MG63 (cell line): ENCODE measurements at places on chromosomes 16 and 17. TPM values are rescaled to one million over a fixed set of nuclear protein-coding genes. Genes with fewer than 3 reads are reported as not detected.
A peak's percentile ranks its signal among the peaks of the same experiment; 100 is the strongest.

DNA sequence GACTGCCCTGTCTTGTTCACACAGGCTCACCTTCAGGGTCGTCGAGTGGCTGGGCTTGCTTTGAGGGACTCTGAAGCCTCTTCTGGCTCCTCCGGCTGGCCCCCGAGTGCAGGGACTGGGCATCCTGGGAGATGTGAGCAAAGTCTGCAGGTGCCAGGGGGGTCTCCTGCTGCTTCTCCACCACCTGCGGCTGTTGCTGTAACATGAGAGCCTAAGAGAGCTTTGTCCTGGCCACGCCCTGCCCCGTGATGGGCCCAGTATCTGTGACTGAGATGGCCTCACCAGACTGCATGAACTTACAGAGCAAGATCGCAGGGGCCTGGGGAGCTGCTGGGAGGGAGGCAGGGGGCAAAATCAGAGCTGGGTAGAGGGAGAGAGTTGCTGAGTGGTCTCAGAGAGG, 12.5 kb downstream of the ERN2 start:
- no peak for DNase-seq

- DNase-seq = no peak
Observed at GRCh38 chr17:32609884-32610650, 123.3 kb downstream of the CDK5R1 start.

The DNAH17 gene
- not detected in 2 replicates for total RNA-seq

DNA sequence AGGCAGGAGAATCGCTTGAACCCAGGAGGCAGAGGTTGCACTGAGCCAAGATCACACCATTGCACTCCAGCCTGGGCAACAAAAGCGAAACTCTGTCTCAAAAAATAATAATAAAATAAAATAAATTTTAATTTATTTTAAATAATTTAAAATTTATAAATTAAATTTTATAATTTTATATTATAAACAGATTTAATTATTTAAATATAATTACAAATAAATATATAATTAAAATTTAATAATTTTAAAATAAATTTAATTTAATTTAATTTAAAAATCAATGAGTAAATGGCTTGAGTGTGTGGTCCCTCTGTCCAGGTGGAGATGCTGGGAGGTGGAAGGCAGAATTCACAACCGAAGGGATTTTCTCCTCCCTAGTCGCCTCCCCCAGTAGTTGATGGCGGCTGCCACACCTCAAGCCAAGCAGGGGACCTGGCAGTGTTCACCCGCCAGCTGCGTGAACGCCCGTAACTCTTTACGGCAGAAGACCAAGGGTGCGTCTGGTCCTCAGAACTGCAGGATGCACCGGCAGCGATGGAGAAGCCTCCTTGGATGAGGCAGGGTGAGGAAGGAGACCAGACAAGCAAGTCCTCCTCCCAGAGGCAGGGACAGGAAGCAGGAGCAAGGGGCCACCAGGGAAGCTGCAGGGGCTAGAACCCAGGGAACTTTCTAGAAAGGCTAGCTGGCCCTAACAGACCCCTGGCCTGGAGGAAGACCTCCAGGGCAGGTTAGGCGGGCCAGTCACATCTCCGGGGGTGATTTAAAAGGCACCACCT, 22.9 kb upstream of the KRT17 start:
- no peak for DNase-seq

GRCh38 chr17:30958187-30958586, 12.7 kb upstream of the RNF135 start:
- no peak for DNase-seq

DNA sequence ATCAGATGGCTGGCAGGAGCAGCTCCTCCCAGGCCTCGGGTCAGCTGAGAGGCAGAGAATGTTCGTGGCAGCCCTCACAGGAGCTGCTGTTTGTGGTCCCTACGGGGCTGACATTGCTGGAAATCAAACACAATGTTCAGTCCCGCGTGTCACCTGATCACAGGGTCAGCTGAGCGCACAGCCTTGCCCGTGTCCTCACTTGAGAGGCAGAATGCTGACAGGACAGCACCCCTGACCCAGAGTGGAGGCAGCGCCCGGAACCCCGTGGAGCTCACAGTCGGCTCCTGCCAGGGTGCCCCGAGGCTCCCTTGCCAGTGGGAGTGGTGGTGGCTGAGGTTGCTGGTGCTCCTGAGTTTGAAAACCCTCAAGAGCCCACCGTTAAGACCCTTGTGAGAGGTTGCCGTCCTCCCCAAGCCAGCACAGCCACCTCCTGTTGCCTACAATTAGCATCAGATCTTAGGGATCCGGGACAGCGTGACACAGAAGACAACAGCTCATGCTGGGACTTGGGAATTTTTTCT, 3.6 kb upstream of the CHMP6 start:
- DNase-seq = no peak

The CCDC144A gene
- total RNA-seq = 0.02 and 0.26 TPM in 2 replicates

The RILP gene
- 4.6 TPM in 1 of 2 replicates, not detected in the other for total RNA-seq

- DNase-seq = no peak
Observed at GRCh38 chr17:2863204-2863603, 67.0 kb downstream of the RAP1GAP2 start.

The ACSM5 gene
- total RNA-seq = 0.20 and 1.2 TPM in 2 replicates

The CNGB1 gene
- total RNA-seq = not detected in 2 replicates

DNA sequence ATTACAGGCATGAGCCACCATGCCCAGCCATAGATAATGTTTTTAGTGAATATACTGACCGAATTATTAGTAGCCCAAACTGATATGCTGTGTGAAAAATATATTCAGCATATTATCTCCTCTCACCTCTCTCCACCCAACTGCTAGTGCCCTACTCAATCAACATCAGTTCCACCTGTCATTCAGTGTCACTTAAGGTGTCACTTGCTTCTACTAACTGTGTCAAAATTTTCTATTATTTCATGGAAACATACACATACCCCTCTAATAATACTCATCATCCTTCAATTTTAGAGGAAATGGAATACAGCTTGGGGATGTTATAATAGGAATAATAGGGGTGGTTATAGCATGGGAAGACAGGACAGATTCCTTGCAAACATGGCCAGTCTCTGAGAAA, 12.6 kb downstream of the EFCAB3 start:
- no peak for DNase-seq

The GNAO1 gene
- 0.92 and 2.6 TPM in 2 replicates for total RNA-seq

DNA sequence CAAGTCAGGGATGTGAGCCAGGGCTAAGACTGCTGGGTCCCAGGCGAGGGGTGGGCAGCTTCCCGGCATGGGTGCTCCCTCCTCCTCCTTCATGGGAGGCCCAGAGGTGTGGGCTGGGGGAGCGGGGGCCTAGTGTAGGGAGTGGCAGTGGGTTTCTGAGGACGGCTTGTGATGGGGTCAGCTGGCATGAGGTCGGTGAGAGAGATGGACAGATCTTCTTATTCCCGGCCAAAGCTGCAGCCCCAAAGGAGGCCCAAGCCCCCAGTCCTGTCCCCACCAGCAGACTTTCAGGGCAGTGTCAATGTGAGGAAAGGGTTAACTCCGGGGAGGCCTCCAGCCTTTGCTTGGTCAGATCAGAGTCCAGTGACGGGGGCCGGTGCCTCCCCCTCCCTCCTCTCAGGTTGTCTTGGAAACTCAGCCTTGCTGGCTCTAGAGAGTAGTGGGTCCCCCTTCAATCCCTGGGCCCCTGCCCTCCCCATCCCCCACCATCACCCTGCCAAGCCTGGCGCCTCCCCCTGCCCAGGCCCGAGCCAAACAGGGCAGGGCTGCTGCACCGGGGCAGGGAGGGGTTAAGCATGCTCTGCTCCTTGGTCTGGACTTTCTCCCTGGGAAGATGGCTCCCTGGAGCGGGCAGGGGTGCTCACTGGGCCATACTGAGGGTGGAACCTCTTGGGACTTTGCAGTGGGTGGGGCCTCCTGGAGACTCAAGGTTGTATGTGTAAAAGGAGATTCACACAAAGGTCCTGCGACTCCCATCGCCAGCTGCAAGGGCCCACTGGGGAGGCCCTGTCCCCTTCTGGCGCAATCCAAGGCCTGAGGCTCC, 12.4 kb downstream of the NAT9 start:
- no peak for DNase-seq

The DPEP3 gene
- not detected in 2 replicates for total RNA-seq

The SGSH gene
- total RNA-seq = 18.7 and 23.6 TPM in 2 replicates

DNA sequence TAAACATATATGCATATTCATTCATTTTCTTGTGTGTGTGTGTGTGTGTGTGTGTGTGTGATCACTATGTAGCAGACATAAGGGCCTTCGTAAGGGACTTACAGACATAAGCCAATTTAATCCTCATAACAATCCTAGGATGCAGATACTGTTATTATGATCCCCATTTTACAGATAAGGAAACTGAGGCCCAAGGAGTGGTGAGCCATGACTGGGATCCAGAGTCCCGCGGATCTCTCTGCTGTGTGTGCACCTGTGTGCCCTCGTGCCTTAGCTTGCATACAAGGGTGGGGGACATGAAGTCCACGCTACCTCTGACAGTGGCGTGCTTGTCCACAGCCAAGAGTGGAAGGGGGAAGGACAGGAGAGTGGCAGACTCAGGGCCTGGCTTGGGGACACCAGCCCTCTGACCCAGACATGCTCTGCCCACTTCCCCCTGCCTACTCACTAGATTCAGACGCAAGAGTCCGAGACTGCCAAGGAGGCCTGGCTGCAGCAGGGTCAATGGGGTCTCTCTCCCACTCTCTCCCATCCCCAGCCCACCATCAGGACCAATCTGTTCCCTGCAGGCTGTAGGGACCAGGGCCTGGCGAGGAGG, 9.8 kb upstream of the SMTNL2 start:
- no peak for DNase-seq

DNA sequence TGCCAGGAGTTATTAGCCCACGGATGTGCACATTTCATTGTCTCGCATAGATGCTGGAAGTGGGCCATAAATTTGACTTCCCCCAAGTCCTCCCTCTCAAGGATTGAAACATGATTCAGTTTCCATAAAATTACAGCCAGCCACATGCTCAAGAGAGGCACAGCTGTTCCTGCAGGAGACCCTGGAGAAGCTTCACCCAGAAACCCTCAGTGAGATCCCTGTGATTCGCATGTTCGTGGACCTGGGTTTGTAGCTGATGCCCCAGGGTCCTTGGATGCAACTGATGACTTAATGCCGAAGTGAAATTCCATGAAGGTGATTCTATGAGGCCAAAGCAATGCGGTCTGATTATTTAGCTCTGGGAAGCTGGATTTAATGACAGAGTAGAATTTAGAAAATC, 24.7 kb upstream of the AQP8 start:
- peak; percentile 31 for DNase-seq

The ANKRD40CL gene
- not detected in 2 replicates for total RNA-seq

The PDF gene
- 9.1 and 28.5 TPM in 2 replicates for total RNA-seq

DNA sequence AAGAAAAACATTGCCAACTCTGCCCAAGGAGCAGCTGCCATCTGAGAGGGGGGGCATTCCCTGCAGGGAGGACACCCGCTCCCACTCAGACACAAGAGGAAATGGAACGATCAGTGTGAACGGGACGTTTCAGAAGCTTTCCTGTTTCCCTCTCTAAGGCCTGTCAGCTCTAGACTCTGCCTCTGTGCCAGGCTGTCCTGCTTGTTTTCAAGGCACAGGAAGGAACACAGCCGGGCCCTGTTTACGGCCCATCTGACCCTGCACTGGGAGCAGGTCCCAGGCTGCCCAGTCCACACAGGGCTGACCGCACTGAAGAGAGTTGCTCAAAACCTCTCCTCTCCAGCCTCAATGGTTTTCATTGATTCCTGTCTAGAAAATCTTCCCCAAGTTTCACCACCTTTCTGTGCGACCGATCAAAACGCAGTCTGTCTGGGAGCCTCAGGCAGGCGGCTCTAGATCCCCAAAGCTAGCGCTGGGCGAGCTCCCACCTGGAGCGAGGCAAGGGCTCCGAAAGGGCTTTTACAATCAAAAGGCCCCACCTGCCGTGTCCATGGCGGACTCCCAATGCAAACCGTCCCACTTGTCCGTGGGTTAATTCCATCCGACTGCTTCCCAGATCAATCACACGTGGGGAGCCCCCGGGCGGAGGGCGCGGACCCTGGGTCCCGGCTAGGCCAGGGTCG, 1.5 kb downstream of the PIEZO1 start:
- DNase-seq = no peak

GRCh38 chr16:52924162-52924561, 128.5 kb downstream of the CHD9NB start:
- DNase-seq = no peak

DNA sequence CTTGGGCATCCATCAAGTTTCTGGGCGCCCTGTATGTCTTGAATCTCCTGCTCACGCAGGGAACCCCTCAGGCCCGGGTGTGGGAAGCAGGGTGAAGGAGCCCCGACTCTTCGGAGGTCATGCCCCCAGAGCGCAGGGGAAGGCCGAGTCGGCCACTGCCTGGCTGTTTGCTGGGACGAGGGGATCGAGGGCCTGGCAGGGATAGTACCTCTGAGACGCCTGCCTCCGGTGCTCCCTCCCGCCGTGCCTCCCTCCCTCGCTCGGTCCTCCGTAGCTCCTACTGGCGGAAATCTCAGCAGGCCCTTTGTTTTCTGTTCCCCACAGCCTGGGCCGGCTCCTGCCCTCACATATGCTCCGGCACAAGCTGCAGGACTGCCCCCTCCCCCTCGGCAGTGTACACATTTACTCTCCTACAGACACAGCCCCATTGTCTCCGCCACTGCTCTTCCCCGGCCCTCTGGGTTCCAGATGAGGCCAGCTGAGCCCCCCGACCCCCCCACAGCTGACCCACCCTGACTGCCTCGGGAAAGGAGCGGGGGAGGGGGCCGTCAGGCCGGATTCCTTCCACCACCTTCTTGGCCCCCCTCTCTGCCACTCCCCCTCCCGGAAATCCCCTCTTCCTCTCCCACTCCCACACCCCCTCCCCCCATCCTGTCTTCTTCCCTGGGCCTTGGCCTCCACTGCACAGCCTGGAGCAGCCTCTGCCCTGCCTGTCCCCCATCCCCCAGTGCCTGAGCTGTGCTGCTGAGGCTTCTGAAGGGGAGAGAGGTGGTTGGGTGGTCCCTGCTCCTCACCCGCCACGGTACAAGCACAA, 1.4 kb downstream of the TRAF4 start:
- DNase-seq = peak; percentile 59

DNA sequence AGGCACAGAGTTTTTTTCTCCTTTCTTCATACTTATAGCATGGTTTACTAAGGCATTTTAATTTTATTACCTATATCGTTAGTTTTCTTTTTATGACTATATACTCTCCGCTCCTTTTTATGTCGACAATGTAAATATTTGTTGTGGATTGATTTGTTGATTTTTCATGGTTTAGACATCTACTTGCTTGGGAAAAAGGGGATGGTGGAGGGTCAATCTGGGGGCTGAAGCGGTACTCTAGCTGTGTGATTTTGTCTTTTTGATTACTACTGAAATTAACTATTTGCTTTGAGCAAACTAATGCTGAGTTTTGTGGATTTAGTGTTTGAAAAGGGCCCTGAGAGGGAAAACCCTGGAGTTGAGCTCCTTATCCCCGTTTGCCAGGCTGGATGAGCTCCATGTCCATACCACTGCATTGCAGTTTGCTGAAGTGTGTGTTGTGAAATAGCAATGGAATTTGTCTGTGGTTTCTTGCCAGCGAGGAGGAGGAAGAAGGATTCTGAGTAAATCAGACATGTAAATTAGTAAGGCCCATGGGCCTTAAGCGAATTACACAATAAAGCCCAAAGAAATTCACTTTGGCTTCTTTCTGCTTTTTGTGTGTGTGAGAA, 72.0 kb downstream of the FTO start:
- peak; percentile 99 for DNase-seq

- no peak for DNase-seq
Observed at GRCh38 chr17:66449418-66449977, 147.1 kb downstream of the PRKCA start.

GRCh38 chr17:57402681-57403180, 146.4 kb downstream of the MSI2 start:
- DNase-seq = no peak
